GM04503 (cell line): ENCODE measurements at places on chromosomes 11 and 22.
A peak's percentile ranks its signal among the peaks of the same experiment; 100 is the strongest.

DNA sequence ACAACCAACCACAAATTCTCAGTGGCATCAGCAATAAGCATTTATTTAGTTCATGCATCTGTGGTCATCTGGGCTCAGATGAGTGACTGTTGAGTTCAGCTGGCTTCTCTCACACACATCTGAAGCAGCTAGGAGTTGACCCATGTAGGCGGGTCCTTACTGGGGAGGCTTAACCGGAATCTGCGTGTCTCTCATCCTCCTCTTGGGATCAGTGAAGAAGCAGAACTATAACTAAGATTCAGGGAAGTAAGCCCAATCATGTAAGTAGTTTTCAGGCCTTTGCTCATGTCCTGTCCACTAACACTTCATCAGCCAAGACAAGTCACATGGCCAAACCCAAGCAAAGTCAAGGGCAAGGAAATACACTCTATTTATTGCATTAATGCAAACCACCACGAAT is 236.2 kb downstream of the C11orf87 start:
- no peak for DNase-seq

DNA sequence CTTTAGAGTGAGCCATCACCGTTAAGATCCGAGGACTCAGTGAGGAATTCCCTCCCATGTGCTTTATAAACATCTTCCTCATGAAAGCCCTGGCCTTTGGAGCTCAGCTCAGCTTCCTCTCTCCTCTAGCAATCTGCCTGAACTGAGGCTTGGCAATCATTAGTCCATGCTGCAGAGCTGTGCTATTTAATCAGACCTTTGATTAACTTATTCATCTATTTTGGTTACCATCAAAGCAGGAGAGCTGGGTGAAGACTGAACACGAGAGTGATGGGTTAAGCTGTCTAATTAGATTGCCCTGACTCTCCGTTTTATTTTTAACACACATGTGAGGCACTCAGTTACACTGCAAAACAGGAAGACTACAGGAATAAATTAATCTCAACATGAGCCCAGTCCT is 351.3 kb downstream of the LARGE1 start:
- no peak for DNase-seq

DNA sequence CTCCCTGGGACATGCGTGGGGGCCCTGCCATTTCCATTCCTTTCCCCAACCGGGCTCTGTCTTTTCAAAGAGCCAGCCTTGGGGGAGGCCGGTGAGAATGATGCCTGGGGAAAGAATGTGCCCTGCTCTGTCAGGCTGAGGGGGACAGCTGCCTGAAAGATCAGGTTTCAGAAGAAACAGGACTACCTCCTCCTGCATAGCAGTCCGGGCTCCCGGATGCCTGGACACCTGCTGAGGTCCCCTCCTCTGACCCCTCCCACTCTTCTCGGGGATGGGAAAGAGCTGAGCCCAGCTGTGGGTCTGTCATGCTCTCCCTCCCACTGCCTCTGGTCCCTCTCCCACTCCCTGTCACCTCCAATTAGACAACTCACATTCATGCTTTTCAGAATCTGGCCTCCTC is 41.8 kb upstream of the CDON start:
- no peak for DNase-seq

GRCh38 chr11:26702406-26702805 is 19.5 kb downstream of the SLC5A12 start:
- DNase-seq = no peak

- DNase-seq = no peak
Observed at GRCh38 chr11:100515087-100515486, 172.0 kb upstream of the ARHGAP42 start.

DNA sequence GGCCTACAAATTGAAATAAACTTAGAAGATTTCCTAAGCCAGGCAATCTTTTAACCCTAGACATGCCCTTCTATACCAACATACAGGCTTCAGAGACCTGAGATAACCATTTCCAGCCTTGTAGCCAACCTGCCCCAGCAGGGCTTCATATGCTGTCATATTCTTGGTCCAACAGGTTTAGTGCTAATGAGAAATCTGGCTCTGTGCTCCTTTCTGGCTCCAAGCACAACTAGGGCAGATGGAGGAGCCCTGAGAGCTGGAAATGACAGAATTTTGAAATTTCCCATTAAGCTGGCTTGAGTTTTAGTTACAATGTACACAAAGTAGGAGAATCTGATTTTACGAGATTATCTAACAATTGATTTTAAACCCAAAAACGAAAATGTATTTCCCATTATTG is 323.0 kb upstream of the CCDC90B start:
- DNase-seq = no peak

- DNase-seq = no peak
Observed at GRCh38 chr11:129460714-129461113, 85.1 kb downstream of the BARX2 start.

DNA sequence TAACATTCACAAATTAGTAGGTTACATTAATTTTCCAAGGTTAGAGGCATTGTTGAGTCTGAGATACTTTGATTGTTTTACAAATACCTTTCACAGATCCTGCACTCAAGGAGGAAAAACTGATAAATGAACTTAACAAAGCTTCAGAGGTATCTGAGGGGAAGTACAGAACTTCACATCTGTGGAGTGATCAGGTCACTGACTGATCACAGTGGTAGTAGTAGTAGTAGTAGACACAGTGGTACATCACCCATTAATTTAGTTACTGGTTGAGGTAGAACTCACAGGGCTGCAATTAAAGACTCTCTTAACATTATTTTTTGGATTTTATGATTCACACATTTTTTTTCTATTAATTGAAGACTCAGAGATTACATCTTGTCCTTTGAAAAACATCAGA is 56.7 kb downstream of the DCUN1D5 start:
- DNase-seq = no peak

DNA sequence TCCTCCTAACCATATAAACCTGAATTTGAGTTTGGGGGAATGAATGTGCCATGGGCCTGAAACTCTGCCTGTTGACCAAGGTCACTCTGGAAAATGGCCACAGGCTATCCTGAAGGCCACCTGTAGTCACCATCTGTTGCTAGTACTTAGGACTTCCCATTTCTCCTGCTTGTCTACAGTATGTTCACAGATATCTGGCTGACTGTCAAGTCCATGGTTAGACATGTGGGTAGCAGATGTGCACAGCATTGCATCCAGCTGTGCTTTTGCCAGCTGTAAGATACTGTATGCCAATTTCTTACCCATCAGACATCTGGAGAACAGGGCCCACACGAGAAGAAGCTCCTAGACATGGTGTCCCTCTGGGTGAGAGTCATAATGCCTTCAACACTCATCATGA is 475.4 kb downstream of the INSC start:
- no peak for DNase-seq

DNA sequence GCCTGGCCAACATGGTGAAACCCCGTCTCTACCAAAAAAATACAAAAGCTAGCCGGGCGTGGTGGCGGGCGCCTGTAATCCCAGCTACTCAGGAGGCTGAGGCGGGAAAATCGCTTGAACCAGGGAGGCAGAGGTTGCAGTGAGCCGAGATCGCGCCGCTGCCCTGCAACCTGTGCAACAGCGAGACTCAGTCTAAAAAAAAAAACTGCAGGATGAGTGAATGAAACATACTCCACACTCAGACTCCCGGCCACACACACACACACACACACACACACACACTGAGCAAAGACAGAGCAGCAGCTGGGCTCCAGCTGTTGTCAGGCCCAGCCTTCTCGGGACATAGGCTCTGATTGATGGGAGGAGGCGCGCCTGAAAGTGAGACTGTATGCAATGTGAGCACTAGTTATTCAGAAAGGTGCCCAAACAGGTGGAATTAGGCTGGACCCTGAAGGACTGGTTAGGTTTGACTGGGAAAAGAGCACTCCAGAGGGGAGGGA is 1.5 kb upstream of the PLEKHA7 start:
- no peak for DNase-seq

GRCh38 chr11:130787092-130787616 is 129.1 kb downstream of the SNX19 start:
- no peak for DNase-seq

DNA sequence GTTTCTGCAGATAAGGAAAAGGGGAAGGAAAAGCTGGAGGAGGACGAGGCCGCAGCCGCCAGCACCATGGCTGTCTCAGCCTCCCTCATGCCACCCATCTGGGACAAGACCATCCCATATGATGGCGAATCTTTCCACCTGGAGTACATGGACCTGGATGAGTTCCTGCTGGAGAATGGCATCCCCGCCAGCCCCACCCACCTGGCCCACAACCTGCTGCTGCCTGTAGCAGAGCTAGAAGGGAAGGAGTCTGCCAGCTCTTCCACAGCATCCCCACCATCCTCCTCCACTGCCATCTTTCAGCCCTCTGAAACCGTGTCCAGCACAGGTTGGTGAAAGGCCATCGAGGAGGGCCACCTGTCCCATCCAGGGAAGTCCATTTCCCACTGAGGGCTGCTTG is 5.6 kb downstream of the TEF start:
- no peak for DNase-seq

DNA sequence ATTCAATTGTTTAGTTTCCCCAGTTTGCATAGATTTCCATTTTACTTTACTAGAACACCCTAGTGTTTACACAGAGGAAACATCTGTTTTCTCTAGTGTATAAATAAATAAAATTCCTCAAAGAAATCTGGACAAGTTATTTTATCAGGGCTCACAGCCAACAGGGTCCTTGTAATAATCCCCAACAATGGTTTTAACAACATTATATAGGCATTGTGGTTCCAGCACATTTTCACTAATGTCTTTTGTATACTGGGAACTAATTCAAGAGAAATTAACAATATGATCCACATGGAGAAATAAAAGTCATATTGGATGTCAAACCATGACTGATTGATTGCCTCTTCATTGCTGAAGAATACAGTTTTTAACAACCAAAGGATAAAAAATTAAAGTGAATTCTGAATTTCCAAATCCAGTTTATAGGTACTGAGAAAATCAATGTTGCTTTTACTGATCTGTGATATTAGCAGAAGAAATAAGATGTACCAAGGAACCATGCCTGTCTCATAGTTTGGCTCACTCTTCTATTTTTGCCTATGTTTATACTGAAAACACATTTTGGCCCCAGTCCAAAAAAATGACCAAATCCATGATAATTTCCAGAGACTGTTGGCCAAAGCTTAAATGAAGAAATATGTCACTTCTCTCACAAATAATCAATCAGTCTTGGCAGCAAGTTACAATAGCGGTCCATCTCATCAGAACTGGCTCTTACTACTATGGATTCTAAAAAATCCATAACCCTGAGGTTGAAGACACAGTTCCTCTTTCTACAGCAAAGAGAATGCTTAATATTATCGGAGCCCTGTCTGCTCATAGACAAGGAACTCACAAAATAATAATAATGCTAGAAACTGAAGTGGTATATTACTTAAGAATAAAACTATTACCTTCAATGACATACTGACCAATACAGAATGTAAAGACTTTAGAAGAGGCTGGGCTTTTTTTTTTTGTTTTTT is 1.4 kb upstream of the MS4A13 start:
- no peak for DNase-seq

DNA sequence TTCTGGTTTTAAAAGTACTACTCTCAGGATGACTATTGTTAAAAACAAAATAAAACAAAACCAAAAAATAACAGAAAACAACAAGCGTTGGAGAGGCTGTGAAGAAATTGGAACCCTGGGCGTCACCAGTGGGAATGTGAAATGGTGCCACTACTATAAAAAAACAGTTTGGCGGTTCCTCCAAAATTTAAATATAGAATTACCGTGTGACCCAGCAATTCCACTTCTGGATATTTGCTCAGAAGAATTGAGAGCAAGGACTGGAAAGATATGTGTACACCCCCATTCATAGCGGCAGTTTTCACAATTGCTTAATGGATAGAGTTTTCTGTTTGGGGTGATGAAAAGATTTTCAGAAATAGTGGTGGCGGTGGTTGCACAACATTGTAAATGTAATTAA is 8.6 kb downstream of the APOA4 start:
- DNase-seq = no peak

- no peak for DNase-seq
Observed at GRCh38 chr22:17699696-17700340, 61.3 kb downstream of the BCL2L13 start.

GRCh38 chr22:41822317-41823057 is 10.4 kb upstream of the SREBF2 start:
- peak; percentile 14 for DNase-seq

DNA sequence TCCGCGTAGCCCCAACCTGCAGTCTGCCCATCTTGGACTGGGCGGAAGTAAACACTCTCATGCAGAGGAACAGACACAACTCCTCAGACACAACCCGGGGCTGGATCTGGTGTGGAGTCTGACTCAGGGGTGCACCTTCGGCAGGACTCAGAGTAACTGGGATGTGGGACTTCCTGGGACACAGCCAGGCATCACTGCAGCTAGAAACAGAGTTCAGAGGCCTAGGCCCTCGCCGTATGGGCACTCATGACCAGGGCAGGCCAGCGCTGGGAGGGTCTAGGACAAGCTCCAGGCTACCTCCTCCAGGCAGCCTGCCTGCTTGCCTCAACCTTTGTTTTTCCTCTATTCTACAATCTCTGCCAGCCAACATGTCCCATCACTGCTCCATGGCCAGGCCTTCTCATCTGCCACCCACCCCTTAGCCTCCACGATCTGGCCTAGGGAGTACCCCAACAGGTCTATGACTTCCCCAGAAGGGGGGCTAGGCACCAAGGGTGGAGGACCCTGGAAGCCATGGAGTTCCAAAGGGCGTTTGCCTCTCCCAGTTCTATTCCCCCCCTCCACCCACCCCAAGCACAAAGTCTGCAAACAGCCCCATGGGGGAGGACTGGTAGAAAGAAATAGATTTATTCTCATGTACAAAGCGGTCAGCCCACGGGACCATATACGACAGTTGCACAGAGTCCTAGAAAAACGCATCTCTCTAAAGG is 98.5 kb downstream of the PDE2A start:
- no peak for DNase-seq

DNA sequence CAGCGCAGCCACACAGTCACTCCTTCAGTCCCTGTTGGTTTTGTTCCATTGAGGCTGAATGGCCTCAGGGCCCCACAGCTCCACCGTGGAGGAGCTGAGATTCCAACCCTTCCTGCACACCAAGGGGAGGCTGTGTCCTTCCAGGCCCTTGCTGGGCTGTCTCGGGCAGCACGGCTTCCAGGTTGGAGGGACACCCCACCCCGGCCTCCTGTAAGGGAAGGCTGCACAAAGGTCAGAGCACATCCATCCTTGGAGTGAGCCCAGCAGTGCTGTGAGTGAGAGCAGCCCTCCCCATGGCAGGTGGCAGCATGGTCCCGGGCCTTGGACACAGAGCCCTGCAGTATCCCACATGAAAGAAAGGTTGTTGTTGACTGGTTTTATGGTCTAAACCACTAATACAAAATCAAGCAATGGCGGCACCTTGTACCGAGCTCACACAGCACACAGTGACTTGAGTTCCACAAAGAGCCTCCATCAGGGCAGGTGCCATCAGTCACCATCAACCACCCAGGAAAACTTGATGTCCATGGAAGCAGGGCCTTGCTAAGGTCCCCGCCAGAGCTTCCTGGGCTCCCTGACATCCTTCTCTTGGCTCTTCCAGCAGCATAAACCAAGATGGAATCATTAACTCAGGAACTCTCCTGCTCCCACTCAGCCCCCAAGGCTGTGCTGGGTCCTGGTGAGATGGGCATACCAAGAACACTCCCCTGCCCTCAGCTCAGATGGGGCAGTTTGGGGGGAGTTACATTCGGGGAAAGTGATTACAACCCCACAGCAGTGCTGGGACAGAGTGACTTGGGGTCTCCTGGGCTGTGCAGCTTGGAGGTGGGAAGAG is 1500.4 kb downstream of the TBC1D22A start:
- no peak for DNase-seq
